ENCODE measurements at places on chromosomes 7 and 10. TPM values are rescaled to one million over a fixed set of nuclear protein-coding genes. Genes with fewer than 3 reads are reported as not detected.

GRCh38 chr7:44378744-44379143 lies 53.4 kb upstream of the CAMK2B start:
- no peak for ATAC-seq

Gene TMEM213
- total RNA-seq, result not detected

GRCh38 chr10:95976362-95977229 lies 66.8 kb upstream of the CCNJ start:
- peak; percentile 16 for ATAC-seq

DNA sequence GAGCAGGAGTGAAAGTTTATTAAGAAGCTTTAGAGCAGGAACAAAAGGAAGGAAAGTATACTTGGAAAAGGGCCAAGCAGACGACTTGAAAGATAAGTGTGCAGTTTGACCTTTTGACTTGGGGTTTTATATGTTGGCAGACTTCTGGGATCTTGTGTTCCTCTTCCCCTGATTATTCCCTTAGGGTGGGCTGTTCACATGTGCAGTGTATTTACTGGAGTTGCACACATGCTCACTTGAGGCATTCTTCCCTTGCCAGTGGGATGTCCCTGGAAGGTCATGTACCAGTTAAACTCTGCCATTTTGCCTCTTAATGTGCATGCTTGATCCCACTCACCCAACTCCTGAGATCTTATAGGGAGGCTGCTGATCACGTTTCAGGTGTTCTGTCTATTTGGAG lies 23.4 kb upstream of the ARHGAP12 start:
- no peak for ATAC-seq

DNA sequence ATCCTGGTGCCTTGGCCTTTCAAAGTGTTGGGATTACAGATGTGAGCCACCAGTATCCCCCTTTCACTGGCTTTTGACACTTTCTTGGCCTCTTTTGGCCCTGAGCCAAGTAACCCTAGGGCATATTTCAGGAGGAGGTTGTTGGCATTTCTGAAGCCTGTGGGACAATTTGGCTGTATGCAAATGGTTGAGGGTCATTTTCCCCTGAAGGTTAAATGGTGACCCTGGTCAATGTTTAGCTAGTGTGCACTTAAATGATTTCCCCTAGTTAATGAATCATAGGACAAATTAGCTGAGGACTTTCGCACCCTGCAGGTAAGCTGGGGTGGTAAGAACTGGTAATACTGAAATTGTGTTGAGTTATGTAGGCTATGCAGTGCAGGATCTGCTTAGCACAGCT lies 660.5 kb downstream of the LRMDA start:
- ATAC-seq, result no peak
